ENCODE measurements at places on chromosomes 6 and 20.

- no peak for DNase-seq
Observed at GRCh38 chr6:141550471-141550870, 582.3 kb upstream of the GJE1 start.

GRCh38 chr20:46101957-46102356 is 12.2 kb upstream of the NCOA5 start:
- no peak for DNase-seq

DNA sequence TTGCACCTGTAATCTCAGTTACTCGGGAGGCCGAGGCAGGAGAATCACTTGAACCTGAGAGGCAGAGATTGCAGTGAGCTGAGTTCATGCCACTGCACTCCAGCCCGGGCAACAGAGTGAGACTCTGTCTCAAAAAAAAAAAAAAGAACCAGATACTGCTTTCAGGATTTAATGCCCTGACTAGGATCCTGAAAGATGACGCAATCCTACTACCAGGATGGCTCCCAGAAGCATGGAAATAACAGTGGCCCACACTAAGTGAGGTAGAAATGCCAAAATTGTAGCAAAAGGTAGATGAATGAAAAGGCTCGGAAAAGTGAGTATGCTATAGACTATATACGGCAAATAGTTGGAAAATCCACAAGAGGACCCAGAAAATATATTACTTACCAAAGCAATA is 23.8 kb upstream of the KHDC1 start:
- no peak for DNase-seq

- no peak for DNase-seq
Observed at GRCh38 chr6:32689531-32690501, 23.4 kb upstream of the HLA-DQB1 start.

- DNase-seq = no peak
Observed at GRCh38 chr6:22622351-22622750, 53.0 kb downstream of the HDGFL1 start.

GRCh38 chr20:22353586-22353985 is 230.8 kb downstream of the FOXA2 start:
- DNase-seq = no peak

DNA sequence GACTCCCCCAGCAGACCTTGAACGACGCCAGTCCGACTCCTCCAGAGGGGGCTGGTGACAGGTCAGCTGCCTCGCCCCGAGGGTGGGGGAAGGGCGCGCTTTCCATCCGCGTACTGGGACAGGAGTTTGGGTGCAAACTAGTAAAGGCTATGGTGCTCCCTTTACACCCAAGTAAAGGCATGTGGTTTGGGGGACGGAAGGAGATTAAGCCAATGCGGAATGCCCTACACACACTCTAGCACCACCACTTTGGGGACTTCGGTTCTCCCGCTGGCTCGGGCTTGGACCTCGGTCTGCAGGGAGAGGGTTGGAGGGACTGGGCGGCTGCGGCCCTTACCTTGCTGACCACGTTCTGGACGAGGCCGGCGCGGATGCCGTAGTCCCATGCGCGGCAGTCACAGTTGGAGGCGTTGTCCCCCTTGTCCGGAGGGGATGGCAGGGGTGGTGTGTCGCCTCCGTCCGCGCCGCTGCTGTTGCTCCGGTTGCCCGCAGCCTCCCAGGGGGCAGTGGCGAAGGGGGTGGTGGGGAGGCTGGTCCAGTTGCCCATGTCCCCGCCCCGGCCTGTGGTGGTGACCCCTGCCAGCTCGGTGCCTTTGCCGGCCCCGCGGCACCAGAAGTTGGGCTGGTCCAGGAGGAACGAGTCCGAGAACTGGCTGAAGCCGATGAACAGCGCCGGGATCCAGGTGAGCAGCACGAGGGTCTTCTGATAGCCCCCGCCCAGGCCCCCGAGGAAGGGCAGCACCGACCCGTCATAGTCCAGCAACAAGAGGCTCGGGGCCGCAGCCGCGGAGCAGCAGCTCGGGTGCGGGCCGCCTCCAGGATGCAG is 1.1 kb downstream of the SLC22A23 start:
- no peak for DNase-seq
